ENCODE measurements at places on chromosomes 3 and 15.

- no peak for DNase-seq
Observed at GRCh38 chr3:69748503-69748902, 9.2 kb downstream of the MITF start.

DNA sequence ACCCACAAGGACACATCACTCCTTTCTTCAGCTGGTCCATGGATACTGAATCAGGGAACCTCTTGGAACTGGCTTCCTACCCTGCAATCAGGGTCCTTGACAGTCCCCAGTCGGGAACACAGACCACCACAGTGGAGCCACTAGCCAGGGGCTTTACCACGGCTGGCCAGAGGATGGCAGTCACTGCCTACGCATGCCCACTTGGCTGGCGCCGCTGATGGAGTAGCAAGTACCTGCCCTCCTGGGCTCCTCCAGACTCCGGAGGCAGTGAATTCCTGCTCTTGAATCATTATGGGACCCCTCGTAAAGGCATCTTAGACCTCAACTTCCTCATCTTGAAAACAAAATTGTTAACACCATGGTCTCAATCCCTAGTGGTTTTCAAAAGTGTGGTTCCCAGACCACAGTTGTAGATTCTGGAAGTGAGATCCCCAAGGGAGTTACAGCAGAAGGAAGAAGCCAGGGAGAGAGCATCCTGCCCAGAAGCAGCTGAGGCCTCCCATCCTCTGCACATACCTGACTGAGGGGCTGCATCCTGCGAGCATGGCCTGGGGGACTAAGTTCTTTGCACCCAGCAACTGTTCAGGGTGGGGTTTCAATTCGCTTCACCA is 9.1 kb upstream of the SKIC8 start:
- DNase-seq: peak; percentile 14

DNA sequence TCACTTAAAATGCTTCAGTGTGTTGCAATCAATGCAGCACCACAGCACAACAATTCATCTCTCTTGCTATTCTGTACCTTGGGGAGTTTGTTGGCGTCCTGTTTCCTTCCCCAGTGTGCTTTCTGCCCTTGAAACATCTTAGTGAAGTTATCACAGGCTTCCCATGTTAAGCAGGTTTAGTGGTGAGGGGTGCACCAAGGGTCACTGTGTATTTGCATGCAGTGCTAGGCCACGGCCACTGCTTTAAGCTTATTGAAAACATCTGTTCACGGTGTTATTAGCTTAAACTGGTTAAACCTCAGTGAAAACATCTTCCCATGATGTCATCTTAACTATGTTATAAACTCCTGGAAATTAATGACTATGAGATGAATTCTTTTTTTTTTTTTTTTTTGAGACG is 217.3 kb upstream of the GOLIM4 start:
- DNase-seq: no peak

DNA sequence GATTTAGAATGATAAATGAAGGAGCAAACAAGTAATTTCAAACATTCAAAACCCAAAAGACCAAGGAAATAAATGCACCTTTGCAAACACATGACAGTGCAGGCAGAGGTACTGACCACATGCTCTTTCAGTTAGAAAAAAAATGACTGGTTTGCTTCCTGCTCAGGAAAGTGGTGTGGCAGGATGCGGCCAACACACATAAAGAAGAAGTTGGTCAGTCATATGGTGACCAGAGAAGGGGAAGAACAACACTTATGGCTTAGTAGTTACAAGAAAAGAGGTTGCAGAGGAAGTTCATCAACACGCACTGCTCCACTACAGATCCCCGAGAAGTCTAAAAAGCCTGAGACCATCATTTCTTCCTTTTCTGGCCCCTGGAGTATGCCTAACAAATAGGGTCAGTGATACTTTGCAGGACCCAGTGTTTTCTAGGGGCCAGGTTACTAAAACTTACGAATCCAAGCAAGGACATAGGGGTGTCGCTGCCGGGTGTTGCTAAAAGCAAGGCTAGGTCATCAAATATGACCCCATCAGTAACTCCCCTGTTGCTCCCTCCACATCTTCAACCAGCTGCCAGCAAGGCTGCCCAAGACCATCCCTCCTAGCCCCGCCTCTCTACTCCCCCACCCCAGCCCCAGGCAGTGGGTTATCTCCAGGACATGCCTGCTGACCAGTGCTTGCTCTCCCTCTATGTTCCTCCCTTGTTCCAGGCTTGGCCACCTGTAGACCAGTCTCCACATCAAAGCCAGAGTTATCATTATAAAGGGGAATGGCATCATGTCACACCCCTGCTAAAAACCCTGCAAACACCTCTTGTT is 11.2 kb downstream of the ATP8B4 start:
- DNase-seq: no peak

GRCh38 chr15:38651328-38652038 is 86.9 kb upstream of the RASGRP1 start:
- peak; percentile 40 for DNase-seq

DNA sequence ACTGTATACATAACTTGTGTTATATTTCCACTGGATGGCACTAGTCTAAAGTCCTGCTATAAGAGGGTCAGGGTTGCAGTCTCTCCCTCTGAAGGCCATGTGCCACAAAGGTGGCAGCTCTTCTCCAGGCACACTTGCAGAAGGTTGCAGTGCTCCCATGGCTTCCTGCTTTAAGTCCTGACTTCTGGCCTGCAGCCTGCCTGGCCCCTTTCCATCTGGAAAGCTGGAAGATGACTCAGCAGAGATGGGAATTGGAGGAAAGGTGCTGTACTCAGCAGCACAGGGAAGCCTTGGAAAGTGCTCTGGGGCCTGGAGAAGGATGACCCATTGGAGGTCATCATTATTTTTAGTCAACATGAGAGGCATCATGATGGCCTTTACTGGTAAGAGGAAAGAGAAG is 40.9 kb upstream of the MRPL3 start:
- DNase-seq: no peak

DNA sequence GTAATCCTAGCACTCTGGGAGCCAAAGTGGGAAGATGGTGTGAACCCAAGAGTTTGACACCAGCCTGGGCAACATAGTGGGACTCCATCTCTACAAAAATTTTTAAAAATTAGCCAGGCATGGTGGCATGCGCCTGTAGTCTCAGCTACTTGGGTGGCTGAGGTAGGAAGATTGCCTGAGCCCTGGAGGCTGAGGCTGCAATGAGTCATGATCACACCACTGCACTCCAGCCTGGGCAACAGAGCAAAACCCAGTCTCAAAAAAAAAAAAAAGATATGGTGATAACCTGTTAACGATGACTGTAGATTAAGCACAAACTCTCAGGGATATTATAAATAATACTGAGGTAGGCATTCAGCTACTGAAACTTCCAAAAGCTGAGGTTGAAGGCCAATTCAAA is 107.5 kb downstream of the SLC49A4 start:
- no peak for DNase-seq
